ENCODE measurements at places on chromosomes 6 and 20. TPM values are rescaled to one million over a fixed set of nuclear protein-coding genes. Genes with fewer than 3 reads are reported as not detected.

DNA sequence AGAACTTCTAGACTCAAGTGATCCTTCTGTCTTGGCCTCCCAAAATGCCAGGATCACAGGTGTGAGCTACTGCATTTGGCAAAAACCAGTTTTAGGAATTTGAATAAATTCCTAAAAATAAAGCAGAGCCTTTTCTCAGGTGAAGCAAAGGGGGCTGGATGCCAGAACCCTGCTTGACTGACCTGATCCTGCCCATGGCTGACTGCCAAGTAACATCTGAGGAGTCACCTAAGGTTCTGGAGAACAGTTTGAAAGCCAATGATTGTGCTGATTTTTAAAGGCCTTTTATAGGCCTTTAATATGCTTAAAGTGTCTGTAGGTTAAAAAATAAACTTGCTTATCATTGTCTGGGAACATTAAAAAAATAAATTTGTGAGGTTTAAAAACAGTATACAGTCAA, 14.1 kb upstream of the ZSCAN12 start:
- no peak for DNase-seq

DNA sequence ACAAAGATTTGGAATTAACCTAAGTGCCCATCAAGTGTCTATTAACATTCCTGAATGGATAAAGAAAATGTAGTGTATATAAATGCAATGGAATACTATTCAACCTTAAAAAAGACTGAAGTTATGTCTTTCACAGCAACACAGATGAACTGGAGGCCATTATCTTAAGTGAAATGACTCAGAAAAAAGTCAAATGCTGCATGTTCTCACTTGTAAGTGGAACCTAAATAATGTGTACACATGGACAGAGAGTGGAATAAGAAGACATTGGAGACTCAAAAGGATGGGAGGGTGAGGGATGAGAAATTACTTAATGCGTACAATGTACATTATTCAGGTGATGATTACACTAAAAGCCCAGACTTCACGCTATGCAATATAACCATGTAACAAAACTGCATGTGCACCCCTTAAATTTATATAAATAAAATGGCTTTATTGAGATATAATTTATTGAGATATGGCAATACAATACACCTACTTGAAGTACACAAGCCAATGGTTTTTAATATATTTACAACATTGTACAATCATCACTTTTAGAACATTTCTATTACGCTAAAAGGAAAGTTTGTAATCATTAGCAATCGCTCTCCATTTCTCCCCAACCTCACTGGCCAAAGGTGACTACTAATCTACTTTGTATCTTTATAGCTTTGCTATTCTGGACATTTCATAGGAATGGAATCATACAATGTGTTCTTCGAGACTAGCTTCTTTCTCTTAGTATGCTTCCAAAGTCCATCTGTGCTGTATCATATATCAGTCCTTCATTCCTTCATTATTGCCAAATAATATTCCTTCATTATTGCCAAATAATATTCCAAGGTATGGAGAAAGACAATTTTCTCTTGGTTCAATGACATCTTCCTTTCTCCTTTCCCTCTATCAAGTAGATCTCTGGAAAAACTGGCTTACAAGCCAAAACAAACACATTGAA, 5.8 kb downstream of the STX7 start:
- DNase-seq: no peak

- DNase-seq: no peak
Observed at GRCh38 chr6:140985679-140986275, 1146.9 kb upstream of the GJE1 start.

DNA sequence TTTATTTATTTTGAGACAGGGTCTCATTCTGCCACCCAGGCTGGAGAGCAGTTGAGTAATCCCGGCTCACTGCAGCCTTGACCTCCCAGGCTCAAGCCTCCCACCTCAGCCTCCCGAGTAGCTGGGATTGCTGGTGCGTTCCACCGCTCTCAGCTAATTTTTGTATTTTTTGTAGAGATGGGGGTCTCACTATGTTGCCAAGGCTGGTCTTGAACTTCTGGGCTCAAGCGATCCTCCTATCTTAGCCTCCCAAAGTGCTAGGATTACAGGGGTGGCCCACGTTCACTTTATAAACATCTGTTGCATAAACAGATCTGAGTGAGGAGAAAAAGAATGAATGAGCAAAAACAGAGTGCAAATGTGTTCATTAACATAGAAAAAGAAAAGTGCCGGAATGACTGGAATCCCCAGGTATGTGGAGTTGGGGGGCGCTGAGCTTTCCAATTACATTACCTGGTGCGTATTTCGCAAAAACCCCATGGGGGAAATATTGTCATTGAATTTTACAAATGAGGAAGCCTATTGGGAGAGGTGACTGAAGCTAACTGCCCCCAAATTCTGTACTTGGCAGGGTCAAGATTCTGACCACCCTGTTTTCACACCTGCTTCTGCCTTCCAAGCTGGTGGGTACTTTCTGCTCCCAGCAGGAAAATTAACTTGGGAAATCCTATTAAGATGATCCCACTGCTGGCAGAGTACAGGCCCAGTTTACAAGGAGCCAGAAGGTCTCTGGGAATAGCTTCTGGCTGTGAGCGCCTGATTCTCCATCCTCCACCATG, 207.7 kb upstream of the JARID2 start:
- no peak for DNase-seq

DNA sequence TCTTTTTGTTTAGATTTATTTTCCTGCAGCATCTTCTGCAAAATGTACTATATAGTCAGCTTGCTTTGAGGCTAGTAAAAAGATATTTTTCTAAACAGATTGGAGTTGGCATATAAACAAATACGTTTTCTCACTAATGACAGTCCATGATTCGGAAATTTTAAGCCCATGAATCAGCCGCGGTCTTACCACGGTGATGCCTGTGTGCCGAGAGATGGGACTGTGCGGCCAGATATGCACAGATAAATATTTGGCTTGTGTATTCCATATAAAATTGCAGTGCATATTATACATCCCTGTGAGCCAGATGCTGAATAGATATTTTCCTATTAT, 3.2 kb downstream of the FOXC1 start:
- no peak for DNase-seq

GRCh38 chr6:169131390-169131789, 122.3 kb downstream of the THBS2 start:
- no peak for DNase-seq

DNA sequence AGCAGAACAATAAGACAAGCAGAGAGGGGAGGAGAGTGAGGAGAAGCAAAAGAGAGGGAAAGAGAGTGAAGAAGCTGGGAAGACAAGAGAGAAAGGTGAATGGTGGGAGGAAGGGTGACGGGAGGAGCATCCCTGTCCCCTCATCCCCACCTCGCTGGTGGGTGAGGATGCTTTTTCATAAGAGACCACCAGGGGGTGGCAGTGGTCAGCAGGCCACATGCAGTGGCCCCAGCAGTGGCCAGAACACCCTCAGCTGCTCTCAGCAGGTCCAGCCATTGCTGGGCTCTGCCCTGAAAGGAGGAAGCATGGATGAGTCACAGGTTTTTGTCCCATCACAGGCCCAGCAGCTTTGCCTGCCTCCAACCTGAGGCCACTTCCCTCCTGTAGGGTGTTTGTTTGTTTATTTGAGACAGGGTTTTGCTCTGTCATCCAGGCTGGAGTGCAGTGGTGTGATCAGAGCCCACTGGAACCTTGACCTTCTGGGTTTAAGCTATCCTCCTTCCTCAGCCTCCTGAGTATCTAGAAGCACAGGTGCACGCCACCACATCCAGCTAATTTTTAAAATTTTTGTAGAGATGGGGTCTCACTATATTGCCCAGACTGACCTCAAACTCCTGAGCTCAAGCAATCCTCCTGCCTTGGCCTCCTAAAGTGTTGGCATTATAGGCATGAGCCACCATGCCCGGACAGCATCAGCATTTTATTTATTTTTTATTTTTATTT, 24.0 kb downstream of the FGD2 start:
- peak; percentile 52 for DNase-seq

- no peak for DNase-seq
Observed at GRCh38 chr6:152112491-152113261, 305.2 kb downstream of the ESR1 start.

DNA sequence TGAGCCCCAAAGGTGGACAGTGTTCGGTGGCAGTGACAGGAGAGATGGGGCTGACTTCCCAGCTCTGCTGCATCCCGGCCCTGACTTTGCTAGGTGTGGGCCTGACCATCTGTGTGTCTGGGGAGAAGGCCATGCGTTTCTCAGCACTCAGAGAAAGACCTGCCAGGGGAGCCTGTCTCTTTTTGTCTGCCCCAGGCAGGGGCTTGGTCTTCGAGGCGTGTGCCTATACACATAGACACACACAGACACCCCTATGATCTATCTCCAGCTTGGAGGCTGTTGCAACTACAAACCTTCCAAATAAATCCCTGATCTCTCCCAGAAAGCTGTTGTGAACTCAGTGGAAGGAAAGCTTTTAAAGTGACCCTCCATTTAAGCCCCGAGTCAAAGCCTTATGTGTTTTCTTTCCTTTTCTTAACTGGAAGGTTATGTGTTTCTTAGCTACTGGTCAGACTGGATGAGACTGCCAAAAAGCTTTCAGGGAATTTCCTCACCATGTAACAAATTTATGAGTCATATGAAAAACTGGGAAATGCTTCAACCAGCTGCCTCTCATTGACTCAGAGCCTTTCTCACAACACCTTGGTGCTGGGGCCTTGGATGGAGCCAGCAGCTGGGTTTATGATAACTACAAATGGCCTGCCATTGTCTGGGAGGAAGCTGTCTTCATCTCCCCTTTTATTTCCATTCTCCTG, 102.6 kb downstream of the CDC5L start:
- no peak for DNase-seq

- DNase-seq: no peak
Observed at GRCh38 chr6:36556281-36556680, 9.0 kb upstream of the STK38 start.

DNA sequence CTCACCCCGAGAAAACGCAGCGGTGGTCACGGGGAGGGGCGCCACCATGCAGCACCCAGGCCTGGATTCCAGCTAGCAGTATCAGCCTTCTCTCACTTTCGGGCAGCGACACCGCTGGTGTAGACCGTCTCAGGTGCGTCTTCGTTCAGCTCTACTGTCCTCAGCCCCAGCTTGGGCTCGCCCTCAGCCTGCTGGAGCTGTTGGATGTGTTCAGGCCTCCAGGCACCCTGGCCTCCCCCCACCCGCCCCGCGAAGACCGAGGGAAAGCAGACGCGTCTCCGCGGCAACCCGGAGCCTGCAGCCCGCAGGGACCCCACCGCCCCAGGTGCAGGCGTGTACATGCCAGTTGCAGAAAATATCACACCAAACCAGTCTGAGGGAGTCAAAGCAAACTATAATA, 60.8 kb upstream of the CARMIL1 start:
- no peak for DNase-seq

DNA sequence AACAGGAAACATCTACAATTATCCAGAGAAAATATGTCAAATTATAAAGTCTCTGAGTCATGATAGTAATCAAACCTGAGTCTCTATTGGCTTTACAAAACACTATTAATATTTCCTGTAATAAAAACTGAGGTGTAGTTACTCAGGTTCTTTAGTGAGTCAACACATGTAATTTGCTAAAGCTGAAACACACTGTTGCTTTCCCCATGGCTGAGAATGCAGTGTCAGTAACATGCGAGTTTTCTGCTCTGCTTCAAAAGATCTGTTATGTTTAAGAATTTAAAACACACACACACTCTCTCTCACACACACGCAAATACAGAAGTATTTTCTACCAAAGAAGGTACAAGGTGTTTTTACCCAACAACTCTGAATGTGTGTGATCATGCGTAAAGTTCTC, 38.6 kb downstream of the ATXN1 start:
- no peak for DNase-seq

The BHLHE23 gene
- not detected for total RNA-seq

The OR12D3 gene
- total RNA-seq: not detected

The CST5 gene
- total RNA-seq: not detected

The GTF3C6 gene
- total RNA-seq: 147 TPM

The SLC2A10 gene
- total RNA-seq: 0.08 TPM

The RPS6KA2 gene
- total RNA-seq: 4.2 TPM

The OCSTAMP gene
- not detected for total RNA-seq

The PNLDC1 gene
- 0.31 TPM for total RNA-seq

The CRIP3 gene
- 1.4 TPM for total RNA-seq

The PPIL6 gene
- total RNA-seq: 0.64 TPM
